ENCODE measurements at places on chromosomes 2 and 18. TPM values are rescaled to one million over a fixed set of nuclear protein-coding genes. Genes with fewer than 3 reads are reported as not detected.

Gene METTL5
- 64.8 TPM for total RNA-seq

Gene ST8SIA5
- 0.02 TPM for total RNA-seq

Gene RBFA
- 31.6 TPM for total RNA-seq

Gene NRBP1
- 125 TPM for total RNA-seq

Gene DSG2
- total RNA-seq = 68.1 TPM

Gene BCS1L
- total RNA-seq = 42.0 TPM

Gene HOXD10
- 7.5 TPM for total RNA-seq

Gene B4GALT6
- total RNA-seq = 9.8 TPM

Gene ZNF638
- 72.2 TPM for total RNA-seq

Gene IL36RN
- 0.13 TPM for total RNA-seq

Gene ABCG5
- not detected for total RNA-seq

Gene TRIM54
- total RNA-seq = 0.44 TPM

Gene TOGARAM2
- total RNA-seq = 0.12 TPM

Gene MSTN
- not detected for total RNA-seq

Gene PLGLB2
- total RNA-seq = 0.49 TPM

Gene LGALSL
- total RNA-seq = 14.5 TPM

Gene ANKRD39
- 19.0 TPM for total RNA-seq

Gene FNDC4
- total RNA-seq = 4.3 TPM

Gene CFAP210
- 0.28 TPM for total RNA-seq

Gene NYAP2
- 0.02 TPM for total RNA-seq

Gene LRRTM4
- total RNA-seq = not detected

Gene LYPD6
- total RNA-seq = 0.06 TPM

Gene RAX
- not detected for total RNA-seq

Gene LYG2
- not detected for total RNA-seq

Gene DSEL
- total RNA-seq = 0.40 TPM

Gene POTEE
- total RNA-seq = not detected

Gene DIPK1C
- not detected for total RNA-seq

Gene RAB27B
- total RNA-seq = 20.5 TPM

Gene TUBA4B
- 0.26 TPM for total RNA-seq

Gene EIF4E2
- 87.5 TPM for total RNA-seq

Gene TWIST2
- total RNA-seq = 19.4 TPM

Gene TMBIM1
- total RNA-seq = 119 TPM

Gene HOXD12
- total RNA-seq = not detected

Gene DNAH6
- total RNA-seq = 0.06 TPM

Measured in A549 treated with DMSO at 1 μM for 4 hours (cell line).